ENCODE measurements at places on chromosomes 6 and 20.

DNA sequence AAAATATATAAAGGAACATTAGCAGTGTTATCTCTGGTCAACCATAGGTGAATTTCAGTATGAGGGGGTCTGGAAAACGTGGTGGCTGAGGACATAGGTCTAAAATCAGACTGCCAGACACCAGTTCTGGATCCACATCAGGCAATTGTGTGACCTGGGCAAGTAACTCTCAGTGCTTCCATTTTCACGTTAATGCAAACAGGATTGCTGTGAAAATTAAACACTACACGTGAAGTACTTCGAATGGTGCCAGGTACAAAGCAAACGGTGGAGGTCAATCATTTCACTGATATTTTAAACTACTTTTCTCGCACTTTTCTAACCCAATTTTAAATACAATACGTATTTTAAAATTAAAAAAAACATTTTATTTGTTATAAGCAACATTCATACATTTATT, 315.7 kb downstream of the TRDN start:
- no peak for DNase-seq

- DNase-seq = no peak
Measured at GRCh38 chr6:348860-349396, 42.6 kb upstream of the IRF4 start.

DNA sequence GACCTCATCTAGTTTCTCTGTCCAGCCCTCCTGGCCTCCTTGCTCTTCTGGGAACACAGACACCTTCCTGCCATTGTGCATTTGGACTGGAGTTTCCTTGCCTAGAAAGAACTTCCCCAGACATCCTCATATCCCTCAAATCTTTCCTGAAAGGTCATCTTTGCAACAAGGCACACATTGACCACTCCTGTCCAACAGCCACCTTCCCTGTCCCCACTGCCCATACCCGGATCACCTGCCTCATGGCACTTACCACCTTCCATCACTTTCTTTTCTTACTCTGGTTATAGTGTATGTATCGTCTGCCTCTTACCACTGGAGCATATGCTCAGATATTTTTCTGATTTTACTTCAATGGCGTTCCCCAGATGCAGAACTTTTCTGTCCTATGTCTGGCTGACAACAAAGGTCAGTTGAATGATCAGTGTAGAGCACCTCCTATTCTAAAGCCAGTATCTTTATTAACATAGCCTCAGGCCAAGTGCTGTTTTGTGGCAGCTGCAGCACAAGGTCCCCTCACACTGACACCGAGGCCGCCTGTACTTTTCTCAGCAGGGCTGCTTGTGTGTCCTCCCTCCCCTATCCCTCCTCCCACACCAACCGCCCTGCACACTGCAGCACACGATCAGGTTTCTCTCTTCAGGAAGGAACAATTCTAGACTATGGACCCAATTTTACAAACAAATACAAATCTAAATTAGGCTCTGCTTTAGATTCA, 4.1 kb downstream of the HLA-C start:
- no peak for DNase-seq

GRCh38 chr6:135667691-135668455, 170.3 kb upstream of the AHI1 start:
- no peak for DNase-seq

DNA sequence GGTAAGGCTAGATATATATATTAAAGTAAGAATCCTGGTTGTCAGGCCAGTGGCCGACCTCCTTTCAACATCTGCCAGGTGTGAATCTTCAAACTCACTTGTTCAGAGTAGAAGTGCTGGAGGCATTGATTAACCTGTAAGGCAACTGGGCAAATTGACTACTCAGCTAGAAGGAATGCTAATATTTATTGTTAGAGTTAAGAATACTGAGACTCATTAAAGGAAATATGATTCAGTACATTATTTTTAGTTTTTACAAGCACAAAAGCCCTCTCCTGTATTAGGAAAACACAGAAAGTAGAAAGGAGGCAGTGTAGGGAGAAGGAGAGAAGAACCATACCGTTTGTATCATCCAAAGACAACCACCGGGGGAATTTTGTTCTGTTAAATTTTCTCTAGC, 53.5 kb downstream of the RIPOR2 start:
- no peak for DNase-seq

- DNase-seq = no peak
Measured at GRCh38 chr6:20554326-20554725, 20.1 kb downstream of the CDKAL1 start.

Measured in GM12864 (cell line).